ENCODE measurements at places on chromosomes 7 and 10.

- DNase-seq = no peak
These were observed 4.8 kb upstream of the NT5C2 start for GRCh38 chr10:103197903-103198302.

GRCh38 chr10:8768852-8769251 is 714.4 kb downstream of the GATA3 start:
- no peak for DNase-seq

- DNase-seq = no peak
These were observed 130.9 kb downstream of the OAT start for GRCh38 chr10:124287791-124288190.

DNA sequence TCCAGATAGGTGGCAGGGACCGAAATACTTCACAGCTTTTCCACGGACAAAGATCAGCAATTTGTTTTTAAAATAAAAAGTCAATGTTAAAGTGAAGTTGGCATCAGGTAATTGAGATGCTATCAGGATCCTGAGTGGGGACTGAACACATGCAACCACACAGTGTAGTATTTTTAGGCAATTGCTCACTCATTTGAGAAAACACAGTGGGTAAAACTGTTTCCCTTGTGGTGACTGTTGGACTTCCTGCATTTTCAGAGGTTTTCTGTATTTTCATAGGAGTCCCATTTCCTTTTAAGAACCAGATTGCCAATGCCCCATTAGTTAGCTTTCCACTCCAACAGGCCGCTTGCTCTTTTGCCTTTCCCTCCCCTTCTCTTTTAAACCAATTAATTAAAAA is 159.5 kb upstream of the ZNF32 start:
- no peak for DNase-seq

DNA sequence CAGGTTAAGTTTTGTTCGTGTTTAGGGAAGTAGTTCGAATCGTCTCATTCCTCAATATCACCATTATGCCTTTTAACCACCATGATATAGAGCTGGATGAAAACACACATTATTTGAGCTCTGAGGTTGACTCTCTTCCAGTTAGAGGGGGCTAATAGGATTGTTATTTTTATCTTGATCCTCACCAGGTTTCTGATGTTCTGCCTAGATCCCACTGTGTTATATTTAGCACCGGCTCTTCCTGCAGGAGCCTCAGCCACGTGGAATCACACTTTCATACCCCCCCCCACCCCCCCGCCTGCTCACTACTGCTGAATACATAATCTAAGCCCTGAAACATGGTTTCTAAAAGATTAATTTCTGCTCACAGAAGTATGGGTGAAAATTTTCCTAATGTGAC is 88.3 kb downstream of the NRCAM start:
- DNase-seq = no peak

- DNase-seq = no peak
These were observed 951.4 kb downstream of the SORCS3 start for GRCh38 chr10:105592468-105592867.

- DNase-seq = peak; percentile 86
These were observed 32.1 kb upstream of the GNA12 start for GRCh38 chr7:2876031-2876731.

DNA sequence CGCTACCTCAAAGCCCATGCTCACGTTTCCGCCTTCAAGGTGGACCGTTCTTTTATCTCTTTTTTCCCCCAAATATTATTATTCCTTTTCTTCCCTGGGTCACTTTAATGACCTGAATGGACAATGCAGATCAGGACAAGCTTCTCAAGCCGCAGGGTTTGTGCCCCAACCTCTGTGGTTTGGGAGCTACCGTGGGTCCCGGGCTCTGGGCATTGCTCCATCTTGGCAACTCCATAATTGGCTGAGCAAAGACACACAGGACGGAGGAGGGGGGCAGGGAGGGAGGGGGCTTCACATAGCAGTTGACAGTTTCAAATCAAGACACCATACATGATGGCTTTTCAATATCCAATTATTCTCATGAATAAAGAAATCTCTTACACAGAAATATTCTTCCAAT is 308.1 kb upstream of the FZD8 start:
- DNase-seq = no peak

- no peak for DNase-seq
These were observed 231.3 kb upstream of the GRB10 start for GRCh38 chr7:51013861-51014511.

DNA sequence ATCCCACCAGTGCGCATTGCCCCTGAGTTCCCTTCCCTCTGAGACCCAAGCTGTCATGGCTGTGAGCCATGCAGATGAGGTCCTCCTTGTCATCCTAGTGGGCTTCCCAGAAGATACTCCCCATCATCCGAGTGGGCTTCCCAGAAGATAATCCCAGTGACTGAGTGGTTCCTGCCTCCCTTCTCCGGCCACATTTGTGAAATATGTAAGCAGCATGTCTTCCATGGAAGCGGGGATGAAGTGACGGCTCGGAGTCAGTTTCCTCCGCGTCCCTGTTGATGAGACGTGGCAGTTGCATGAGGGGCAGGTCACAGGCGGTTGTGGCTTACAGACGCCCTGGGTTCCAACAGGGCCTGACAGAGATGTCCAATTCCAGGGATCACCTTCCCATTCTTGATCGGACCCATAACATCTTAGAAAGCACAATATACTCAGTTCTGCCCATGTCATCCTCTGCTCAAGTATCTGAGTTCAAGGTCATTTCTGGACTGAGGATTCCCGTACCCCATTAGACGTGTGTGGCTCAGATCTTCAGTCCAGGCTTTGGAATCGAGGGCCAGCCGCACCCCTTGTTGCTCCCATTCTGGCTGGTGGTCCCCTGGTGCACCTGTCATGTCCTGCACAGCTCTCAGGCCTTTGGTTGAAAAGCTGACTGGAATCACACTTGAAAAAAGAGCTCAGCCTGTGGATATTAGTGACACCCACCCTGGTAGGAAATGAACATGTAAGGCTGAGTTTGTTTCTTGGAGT is 166.9 kb downstream of the PTPRN2 start:
- no peak for DNase-seq

GRCh38 chr7:140738280-140738679 is 41.8 kb downstream of the NDUFB2 start:
- no peak for DNase-seq

GRCh38 chr7:66265566-66265965 is 60.4 kb downstream of the TPST1 start:
- no peak for DNase-seq

DNA sequence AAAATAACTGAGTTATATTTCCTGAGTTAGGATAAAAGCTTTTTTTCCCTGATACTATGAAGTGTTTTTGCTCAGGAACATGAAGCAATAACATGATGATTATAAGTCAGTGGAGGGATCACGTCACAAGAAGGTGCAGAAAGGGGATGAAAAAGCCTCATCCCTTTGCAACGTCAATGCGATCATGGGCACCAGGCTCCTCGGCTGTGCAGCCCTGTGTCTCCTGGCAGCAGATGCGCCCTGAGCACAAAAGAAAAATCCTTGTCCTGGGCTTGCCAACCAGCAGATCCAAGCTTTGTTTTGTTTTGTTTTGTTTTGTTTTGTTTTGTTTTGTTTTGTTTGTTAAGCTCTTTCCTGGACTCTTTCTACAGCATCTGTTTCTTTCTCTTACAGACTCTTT is 103.5 kb upstream of the PRSS1 start:
- no peak for DNase-seq

- DNase-seq = peak; percentile 65
These were observed 2.6 kb upstream of the RFC2 start for GRCh38 chr7:74256491-74257408.

- no peak for DNase-seq
These were observed 433.9 kb downstream of the GLRX3 start for GRCh38 chr10:130570074-130570473.

- DNase-seq = no peak
These were observed 674.4 kb downstream of the TYW1 start for GRCh38 chr7:67671006-67671548.

DNA sequence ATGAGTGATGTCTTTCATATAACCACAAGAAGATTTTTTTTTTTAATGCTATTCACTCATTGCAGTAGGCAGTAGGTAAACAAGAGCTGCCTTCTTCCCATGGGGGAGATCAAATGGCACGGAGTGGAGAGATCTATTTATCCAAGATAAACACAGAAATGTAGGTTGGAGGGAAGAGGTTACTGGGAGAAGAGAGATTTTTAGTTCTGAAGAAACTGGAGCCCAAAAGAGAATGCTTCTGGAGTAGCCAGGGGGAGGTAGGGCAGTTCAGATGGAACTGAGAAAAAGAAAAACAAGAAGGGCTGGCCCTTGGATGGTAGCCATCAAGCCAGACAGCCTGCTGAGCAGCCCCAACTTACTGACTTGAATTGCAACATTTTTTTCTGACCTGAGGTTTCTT is 270.1 kb upstream of the TPK1 start:
- no peak for DNase-seq

DNA sequence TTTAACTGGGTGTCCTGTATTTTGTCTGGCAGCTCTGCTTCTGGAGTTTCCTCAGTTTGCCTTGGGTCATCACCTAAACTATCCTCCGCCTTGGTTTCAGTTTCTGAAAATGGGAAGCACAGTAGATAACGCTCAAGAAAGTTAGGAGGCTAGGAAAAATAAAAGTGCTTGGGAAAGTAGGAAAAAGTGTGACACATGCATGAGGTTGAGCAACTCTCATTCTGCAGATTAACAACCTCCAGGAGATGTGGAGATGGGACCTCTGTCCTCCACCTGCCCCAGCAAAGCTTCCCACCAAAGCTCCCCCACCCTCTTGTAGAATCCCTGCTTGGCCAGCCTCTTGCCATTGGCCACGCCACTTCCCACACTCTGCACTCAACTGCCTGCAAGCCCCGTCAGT is 13.1 kb upstream of the ZCCHC24 start:
- no peak for DNase-seq

Data from AG20443 (cell line).